Left renal pelvis (tissue), 4 donors: ENCODE measurements at places on chromosomes 13 and 19. TPM values are rescaled to one million over a fixed set of nuclear protein-coding genes. Genes with fewer than 3 reads are reported as not detected.

Gene RXFP2
- 0.37 TPM for polyA plus RNA-seq

Gene NCAN
- 0.08 TPM for polyA plus RNA-seq

Gene ZIM2
- 1.9 TPM for polyA plus RNA-seq

Gene LILRB4
- polyA plus RNA-seq, result 3.6 TPM

Gene PRTN3
- 2.0 TPM for polyA plus RNA-seq

Gene S1PR5
- polyA plus RNA-seq, result 1.9 TPM

Gene TBXA2R
- 3.9 TPM for polyA plus RNA-seq

Gene BBC3
- polyA plus RNA-seq, result 3.5 TPM

Gene CKM
- polyA plus RNA-seq, result 0.26 TPM
